RCC 7860 (cell line): ENCODE measurements at places on chromosomes 2 and 18.

DNA sequence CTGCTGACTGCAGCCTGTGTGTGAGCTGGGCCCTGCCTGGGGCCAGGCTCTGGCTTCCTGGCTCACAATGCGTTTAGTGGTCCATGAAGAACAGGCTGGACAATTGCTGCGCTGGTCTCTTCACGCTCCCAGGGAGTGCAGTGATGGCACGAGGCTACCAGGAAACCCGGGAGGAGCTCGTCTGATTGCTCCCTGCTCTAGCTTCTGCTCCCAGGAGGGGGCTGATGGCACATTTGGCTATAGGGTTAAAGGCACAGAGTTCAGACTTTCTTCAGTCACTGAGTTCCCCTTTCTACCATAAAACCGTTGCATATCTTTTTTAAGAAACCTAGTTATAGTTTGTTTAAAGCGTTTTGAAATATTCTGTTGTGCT lies 60.1 kb downstream of the KCNF1 start:
- no peak for DNase-seq

- no peak for DNase-seq
These were observed 121.8 kb downstream of the SLC4A10 start for GRCh38 chr2:161745866-161746614.

DNA sequence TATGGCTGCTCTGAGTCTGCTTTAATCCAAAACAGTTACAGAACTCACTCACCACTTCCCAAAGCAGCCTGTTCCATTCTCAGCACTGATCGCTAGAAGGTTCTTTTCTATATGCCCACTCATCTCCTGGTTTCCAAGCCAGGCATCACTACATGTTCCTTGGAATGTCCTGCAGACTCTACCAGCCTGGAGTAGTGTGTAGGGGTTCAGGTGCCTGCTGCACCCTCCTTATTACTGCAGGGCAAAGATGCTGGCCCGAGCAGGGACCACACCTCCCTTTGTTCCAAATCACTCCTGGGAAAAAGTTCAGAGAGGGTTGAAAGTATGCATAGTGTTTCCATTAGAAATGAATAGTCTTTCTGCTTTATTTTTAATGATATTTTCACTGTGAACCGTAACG lies 196.6 kb downstream of the SH3RF3 start:
- DNase-seq, result no peak

GRCh38 chr2:217562871-217563480 lies 439.8 kb downstream of the TNS1 start:
- no peak for DNase-seq

DNA sequence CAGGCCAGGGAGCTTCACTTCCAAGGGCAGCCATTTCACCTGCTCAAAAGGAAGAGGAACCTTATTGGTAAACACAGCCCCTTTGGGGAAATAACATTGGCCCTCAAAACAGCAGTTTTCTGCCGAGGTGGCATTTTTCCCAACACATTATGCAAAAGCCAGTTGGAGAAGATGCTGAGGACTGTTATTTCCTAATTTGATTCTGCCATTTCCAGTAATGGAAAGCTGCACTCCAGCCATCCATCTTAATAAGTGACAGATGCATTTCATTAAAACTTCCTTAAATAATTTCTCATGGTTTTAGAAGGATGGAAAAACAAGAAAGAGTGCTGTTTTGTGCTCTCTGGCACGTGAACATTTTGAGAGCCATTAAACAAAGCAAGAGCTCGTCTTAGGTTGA lies 55.9 kb upstream of the ALK start:
- no peak for DNase-seq

DNA sequence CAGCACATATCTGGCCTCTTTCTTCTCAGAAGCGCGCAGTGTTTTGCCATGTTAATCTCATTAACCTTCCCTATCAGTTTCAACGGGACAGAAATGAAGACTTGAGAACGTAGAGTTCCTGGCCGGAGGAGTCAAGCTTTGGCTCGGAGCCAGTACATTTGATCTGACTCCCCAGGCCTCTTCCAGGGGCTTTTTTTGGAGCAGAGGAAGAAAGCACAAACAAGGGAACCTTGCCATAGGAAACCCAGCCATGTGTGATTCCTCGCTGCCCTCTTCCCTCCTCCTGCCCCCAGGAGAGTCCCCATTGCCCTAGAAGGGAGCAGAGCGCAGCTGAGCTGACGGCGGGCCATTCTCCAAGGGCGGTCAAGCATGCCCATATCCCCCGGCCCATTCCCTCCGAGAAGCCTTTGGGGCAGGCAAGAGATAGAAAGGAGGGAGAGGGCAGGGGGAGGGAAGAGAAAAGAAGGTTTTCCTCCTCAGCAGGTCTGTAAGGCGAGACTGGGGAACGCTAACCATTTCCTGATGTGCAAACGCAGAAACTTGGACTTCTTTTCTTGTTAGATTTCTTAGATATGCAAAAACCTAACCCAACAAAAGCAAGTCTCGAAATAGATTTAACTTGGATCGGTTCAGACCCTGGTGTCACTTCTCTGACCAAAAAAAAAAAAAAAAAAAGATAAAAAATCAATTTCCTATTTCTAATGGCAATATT lies 63.7 kb upstream of the POU3F3 start:
- DNase-seq, result no peak
